ENCODE measurements at places on chromosomes 12 and 14.

- no peak for DNase-seq
Observed at GRCh38 chr14:100303179-100303578, 3.1 kb downstream of the SLC25A29 start.

DNA sequence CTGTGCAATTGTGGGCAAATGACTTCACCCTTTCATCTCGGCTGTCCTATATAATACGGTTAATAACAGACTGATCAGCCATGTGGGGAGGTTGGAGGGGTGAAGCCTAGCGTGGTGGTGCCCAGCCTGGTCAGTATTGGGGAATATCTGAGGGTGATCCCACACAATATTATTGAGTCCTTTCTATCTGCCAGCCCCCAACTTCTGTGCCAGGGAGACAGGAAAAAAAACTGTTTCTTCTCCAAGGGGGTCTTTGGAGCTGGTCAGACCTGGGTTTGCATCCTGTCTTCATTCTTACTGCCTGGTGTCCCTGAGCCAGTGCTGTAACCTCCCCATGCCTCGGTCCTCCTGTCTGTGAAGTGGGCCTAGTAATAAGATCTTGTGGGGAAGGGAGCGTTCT lies 6.5 kb downstream of the CYP46A1 start:
- DNase-seq: peak; percentile 26

DNA sequence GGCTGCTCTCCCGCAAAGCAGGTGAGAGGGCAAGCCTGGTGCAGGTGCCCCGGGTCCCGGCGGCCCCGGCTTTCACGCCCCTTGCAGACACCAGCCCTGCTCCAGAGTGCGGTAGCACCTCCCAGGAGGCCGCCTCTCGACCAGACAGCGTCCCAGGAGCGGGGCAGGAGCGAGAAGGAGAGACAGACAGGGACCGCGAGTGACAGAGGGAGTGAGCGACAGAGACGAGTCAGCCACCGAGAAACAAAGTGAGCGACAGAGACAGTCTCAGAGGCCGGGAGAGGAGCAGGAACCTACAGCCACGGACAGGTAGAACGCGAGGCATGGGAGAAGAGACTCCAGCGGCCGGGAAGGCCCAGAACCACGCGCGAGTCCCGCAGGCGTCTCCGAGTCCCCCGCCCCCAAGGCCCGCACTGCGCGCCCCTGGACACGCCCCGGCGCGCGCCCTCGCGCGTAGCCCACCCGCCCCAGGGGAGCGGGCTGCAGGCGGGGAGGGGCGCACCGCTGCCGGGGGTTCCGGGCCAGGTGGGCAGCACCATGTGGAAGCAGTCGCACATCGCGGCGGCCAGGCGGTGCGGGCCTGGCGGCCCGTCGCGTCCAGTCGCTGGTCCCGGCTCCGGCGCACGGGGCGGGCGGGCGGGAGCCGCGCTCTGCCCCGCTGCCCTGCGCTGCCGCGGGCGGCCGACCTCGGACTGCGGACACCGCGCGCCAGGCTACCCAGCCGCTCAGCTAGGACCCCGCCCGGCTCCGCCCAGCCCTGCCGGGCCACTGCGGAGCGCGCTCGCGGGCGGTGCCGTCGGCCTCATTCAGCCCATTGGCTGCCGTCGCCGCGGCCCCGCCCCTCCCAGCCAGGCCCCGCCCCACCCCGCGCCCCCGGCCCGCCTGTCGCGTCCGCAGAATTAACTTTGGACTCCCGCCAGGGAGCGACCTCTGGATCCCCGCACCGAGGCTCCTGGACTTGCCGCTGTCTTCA lies at the start of gene AHNAK2:
Gene AHNAK2, minus strand, starts transcription at position 694 of the 973 bp plus-strand sequence. Its CDS starts 137 bp downstream, at position 557.
- DNase-seq: peak; percentile 80

- no peak for DNase-seq
Observed at GRCh38 chr12:122374707-122375106, 47.8 kb downstream of the CLIP1 start.

DNA sequence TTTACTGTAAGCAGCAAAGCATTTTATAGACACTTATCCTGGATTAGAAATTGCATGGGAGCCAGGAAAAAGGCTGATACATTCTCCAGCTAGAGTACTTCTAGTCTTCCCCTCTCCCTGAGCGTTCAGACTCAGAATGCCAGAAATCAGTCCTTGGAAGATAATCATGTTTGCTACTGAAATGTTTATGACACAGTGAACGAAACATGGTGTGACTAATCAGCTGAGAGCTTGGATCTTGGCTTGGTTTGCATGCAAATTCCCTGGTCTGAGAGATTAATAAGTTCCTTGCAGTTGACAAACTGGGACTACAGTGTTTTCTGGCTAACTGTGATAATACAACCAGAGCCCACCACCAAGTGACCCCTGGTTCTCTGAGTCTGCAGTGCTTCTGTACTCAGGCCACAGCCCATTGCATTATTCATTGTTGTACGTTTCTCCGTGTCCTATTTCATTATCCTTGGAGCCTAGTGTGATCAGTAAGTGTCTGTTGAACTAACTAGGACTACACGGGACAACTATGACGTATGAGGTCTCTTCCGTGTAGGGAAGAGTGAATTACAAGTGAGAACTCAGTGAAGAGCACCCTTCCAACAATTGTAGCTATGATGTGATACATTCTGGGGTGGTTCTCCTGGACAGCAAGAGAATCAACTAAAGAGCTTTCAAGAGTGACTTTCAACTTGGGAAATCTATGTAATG lies 34.6 kb upstream of the EVL start:
- no peak for DNase-seq

DNA sequence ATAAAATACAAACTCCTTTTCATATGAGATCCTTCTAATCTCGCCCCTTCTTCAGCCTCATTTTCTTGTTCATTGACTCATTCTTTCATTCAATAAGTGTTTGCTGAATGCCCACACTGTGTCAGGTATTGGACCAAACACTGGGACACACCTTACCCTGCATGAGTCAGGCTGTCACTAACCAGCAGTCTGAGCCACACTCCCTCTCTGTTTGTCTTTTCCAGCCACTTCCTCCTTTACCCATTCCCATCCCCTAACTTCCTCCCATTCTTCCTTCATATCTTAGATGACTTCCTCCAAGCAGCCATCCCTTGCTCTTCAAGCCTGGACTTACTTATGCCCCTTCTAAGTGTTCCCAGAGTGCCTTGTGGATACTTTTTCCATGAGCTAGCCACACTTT lies 27.0 kb upstream of the HIF1A start:
- no peak for DNase-seq

DNA sequence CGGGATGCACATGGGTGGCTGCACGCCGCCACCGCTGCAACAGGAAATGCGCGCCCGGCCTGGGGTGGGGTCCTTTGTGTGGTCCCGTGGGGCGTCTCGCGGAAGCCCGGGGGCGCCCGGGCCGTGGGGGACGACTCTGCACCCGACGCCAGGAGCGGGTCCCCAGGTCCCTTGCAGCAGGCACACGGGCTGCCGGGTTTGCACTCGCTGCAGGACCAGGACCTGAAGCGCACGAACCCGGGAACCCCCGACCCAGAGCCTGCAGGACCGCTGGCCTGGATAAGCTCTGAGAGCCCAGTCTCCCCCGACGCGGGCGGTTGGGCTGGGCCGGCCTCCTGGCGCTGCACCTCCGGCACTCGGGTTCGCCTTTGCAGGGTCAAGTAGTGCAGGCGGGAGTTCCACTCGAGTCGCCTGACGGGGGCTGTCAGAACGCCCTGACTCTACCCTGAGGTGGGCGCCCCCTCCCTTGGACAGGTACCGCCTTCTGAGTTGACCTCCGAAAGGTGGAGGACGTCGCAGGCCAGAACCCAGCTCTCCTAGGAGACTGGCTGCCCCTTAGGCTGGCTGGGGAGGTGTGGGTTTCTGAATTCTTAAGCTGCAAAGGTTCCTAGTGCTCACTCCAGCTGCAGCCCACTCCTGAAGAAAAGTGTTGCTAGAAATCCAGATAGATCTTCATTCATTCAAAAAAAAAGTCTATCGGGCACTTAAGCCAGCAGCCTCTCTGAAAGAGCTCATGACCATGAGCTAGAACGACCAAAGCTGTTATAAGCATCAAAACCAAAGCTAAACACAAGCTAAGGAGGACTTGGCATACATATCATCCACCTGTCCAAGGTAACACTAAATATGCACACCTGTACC lies 68.0 kb downstream of the RNF34 start:
- DNase-seq: no peak

DNA sequence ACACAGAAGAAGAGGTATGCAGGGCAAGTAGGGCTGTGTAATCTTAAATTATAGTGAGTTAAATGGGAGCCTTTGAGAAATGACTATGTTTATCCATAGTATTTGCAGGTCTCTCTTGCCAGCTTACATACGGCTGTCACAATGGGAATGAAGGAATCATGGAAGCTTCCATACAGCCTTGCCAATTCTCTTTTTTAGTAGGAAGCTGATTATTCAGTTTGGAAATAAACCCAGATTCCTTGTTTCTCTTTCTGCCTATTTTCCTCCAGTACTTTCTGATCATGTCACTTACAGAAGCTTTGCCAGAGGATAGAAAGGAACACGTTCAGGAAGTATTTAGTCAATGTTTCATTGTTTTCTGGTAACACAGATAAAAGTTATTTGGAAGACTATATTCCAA lies 217.4 kb upstream of the DIO2 start:
- DNase-seq: no peak

DNA sequence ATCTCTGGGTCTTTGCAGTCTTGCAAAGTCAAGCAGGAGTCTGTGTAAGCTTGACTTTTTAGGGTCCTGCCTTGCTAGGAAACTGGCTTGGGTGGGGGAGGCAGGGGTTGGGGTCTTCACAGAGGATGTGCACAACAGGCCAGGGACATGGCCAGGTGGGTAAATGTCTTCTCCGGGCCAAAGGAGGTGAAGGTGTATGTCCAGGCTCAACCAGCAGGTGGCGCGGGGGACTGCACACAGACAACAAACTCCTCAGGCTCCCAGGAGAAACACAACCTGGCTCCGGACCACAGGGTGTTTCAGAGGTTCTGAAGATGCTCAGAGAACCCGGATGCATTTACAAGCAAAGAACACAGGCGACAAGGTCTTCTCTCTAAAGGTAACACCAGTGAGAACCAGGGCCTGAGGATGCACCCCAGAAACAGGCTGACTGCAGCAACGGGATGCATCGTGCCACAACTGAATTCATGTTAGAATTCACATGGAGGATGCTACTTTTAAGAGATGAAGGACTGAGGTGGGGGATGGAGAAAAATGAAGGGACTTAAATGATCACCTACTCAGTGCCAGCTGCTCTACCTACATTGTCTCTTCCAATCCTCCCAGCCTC lies 56.0 kb downstream of the PLEKHG3 start:
- DNase-seq: peak; percentile 88

GRCh38 chr12:117832459-117833457 lies 136.0 kb downstream of the KSR2 start:
- no peak for DNase-seq

DNA sequence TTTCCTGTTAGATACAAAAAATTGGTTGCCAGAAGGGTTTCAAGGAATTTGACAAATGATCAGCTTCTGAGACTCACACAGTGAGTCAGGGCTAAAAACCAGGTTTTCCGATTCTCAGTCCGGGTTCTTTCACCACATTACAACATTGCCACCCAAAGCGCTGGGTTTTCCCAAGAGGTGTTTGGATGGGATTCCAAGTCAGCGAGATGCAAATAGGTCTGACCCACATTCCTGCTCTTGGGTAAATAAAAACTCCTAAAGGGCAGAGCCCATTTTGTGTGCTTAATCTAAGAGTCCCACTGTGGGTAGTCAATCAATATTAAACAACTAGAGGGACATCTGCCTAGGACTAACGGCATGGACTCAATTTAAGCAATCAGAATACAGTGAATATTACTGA lies 5.4 kb upstream of the RIC8B start:
- DNase-seq: no peak

DNA sequence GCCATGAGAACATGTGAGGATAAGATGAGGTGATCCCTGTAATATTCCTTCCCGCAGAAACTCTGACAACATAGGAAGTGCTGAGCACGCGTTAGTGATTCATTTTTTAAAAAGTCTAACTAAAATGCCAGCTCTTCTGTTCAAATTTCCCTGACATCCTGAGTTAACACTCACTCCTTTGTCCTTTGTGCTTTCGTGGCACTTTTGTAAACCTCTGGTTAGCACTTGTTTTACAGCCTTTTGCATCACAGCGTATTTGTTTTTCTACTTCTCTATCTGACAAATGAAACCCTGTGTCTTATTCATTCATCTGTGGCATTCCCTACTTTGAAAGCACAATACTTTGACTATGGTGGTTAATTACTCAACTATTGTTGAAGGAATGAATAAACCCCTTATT lies 313.6 kb downstream of the NUAK1 start:
- no peak for DNase-seq

DNA sequence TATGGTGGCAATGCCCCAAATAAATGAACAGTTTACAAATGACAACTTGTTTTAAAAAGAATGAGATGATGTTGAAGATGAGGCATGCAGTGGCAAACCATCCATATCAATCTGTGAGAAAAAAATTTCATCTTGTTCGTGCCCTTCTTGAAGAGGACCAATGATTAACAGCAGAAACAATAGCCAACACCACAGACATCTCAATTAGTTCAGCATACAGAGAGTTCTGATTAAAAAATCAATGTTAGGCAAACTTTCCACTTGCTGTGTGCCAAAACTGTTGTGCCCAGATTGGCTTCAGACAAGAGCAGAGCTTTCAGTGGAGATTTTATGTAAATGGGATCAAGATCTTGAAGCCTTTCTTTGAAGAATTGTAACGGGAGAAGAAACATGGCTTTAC lies 329.9 kb downstream of the BMP4 start:
- no peak for DNase-seq

DNA sequence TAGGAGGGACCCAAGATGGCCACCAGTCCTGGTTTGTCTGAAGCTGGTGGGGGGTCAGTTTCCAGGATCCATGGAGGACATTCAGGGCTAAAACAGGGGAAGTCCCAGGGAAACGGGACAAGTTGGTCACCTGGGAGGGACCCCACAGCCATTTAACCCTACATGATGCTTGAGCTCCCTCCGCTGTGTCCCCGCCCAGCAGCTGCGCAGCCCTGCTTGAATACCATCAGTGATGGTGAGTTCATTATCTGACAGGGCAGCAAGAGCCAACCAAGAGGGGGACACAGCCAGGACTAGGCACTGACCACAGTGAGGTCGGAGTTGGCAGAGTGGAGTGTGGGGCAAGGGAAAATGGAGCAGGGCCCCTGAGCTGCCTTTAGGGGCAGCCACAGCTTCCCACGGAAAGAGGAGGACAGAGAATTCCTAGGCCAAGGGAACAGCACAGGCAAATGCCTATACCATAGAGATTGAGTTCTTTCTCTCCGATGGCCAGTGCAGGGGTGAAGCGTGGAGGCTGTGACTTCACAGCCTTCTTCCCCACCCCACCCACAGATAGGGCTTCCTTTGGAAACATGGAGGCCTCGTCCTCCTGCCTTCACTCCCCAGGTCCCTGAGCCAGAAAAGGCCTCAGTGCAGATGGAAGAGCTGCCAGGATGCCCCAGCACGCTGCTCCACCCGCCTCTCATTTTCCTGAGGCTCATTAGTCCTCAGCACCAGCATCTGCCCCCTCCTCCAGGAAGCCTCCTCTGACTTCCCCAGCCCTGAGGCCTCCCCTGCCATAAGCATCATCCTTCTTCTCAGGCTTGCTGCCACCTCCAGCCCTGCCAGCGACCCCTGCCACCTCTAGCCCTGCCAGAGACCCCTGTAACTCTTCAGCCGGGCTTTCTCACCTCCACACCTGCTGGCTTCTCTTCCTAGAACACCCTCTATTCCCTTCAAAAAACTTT lies 51.4 kb downstream of the CYP46A1 start:
- DNase-seq: no peak

- DNase-seq: no peak
Observed at GRCh38 chr12:122491991-122492390, 8.7 kb downstream of the ZCCHC8 start.

- no peak for DNase-seq
Observed at GRCh38 chr14:32621585-32621984, 292.5 kb downstream of the AKAP6 start.
